ENCODE measurements at places on chromosomes 16 and 17.
A peak's percentile ranks its signal among the peaks of the same experiment; 100 is the strongest.

DNA sequence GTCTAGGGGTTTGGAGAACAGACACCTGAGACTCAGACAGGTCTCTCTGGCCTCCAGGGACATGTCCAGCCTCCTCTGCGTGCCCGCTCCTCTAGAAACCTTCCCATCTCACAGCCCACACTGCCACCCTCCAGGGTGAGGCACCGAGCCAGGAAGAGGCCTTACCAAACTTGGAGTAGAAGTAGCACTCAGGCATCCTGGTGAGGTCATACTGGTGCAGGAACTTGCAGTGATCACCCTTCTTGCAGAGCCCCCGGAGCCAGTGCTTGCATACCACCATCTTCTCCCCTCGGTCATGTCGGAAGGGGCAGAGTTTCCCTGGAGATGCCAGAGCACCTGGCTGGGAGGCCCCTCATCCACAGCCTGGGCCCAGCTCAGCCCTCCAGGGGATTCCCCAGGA, 4.2 kb downstream of the CPSF4L start:
- no peak for DNase-seq

GRCh38 chr16:10261077-10261476, 78.8 kb upstream of the GRIN2A start:
- DNase-seq, result no peak

DNA sequence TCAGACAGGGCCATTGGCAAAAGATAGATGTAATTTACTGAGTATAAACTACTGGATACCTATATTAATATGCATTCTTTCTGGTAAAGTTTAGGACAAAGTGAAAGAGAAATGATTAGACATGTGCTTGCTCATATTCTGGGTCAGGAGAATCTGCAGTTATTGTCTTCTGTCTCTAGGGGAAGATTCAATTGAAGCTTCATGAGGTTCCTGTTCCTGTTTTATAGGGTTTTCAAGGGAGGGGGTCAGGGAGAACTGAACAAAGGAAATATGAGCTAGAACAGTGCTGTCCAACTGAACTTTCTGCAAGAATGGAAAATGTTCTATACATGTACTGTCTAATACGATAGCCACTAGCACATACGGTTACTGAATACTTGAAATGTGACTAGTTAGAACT, 59.3 kb upstream of the CORO6 start:
- no peak for DNase-seq

- DNase-seq, result no peak
These were observed 16.0 kb downstream of the RNF43 start for GRCh38 chr17:58401287-58401686.

DNA sequence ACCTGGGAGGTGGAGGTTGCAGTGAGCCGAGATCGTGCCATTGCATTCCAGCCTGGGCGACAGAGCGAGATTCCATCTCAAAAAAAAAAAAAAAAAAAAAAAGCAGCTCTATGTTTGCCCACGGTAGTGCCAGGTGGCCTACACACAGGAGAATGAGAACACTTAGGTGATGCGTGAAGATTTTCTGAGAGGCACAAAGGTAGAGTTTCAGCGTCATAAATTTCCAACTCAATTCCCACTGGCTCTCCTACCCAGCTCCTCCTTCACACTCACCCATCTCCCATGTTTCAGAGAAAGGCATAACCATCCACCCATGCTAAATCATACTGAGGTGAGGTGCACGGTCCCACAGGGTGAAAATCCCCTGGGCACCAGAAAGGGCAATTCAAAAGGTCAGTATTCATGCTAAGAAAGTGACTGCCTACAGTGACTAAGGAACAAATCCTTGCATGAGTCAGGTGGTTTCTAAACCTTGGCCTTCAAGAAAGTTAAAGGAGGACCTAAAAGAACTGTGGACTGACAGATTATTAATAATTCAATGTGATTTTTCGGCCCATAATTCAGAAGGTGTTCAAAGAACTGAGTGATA, 4.8 kb downstream of the DCAKD start:
- DNase-seq, result no peak

DNA sequence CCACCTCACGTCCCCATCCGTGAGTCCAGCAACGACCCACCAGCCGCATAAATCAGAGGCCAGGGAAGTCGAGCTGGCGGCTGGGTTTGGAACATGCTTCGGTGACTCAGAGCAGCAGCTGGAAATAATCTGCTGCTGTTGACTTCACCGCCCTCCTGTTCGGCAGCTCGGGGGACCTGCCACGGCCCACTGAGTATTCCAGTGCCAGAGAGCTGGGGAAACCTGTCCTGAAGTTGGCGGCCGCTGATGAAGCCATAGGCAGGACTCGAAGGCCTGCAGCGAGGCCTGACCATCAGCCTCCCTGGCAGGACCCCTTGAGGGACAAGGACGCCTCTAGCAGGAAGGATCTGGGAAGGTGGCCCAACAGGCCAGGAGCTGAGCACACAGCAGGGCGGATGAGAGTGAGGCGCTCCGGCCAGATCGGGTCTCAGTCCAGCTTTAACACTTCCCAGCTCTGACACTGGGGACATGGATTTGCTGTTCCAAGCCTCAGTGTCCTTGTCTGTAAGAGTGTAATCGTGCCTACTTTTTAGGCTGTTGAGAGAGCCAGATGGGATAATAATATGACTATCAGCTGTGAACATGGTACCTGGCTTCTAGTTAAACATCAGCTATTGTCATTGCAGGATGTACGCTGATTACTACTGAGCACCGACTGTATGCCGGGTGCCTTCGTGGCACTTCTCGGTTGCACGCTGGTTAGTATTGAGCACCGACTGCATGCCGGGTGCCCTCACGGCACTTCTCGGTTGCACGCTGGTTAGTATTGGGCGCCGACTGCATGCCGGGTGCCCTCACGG, 50.4 kb upstream of the CIBAR2 start:
- no peak for DNase-seq

GRCh38 chr17:36703860-36704266, 102.5 kb downstream of the MRM1 start:
- no peak for DNase-seq

DNA sequence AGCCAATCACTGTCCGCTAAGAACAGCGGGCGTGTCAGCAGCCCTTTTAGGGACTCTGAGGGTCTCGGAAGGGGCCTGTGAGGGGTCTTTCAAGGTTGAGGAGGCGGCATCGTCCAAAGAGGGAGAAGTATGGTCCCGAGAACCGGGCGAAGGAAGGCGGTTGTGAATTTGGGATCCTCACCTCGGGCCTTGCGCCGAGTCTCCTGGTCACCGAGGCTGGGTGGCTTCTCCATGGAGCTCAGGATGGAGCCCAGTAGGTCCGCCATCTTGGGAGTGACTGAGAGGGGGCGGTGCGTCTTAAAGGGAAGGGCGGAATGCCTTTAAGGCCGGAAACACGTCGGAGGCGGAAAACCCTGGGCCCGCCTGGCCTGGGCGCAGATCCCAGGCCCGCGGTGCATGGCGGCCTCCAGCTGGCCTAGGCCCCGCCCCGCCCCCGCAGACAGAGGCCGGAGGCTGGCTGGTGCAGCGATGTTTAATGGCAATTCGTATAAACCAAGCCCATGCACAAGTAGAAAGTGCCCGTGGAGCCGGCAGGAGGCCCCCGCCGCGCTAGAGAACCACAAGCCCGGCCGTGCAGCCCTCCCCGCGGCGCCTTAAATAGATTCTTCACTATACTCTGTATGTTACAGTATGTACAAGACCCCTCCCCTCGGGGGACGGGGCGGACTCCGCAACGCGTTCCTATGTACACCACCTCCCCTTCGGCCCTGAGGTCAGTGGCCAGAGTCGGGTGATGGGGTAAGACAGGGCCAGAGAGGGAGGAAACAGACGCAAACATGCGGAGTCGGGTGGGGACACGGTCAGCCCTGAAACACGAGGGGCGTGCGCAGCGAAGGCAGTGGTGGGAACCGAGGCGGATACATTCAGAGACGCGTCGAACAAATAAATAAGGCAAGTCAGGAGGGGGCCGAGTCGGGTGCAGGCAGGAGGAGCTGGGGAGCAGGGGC, at the start of gene SPAG7:
Gene SPAG7, minus strand, starts transcription at position 279 of the 947 bp plus-strand sequence. Its CDS starts 13 bp downstream, at position 266.
- DNase-seq, result peak; percentile 93

DNA sequence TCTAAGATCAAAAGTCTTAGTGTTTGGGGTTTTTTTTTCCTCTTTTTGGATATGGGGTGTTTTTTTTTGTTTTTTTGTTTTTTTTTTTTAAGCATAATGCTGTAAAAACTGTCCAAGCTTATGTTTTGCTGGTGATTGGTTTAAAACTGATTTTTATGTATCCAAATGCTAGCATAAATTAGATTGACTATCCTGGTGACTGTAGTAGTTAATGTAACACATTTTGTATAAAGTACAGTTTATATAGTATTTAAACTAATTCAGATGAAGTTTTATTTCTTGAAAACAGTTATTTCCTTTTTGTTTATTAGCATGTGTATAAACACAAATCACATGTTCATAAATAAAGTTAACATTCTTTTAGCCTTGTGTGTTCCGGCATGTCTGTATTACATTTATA, 10.9 kb downstream of the RBBP6 start:
- DNase-seq, result no peak

GRCh38 chr17:19510903-19511302, 22.8 kb upstream of the SLC47A1 start:
- no peak for DNase-seq

DNA sequence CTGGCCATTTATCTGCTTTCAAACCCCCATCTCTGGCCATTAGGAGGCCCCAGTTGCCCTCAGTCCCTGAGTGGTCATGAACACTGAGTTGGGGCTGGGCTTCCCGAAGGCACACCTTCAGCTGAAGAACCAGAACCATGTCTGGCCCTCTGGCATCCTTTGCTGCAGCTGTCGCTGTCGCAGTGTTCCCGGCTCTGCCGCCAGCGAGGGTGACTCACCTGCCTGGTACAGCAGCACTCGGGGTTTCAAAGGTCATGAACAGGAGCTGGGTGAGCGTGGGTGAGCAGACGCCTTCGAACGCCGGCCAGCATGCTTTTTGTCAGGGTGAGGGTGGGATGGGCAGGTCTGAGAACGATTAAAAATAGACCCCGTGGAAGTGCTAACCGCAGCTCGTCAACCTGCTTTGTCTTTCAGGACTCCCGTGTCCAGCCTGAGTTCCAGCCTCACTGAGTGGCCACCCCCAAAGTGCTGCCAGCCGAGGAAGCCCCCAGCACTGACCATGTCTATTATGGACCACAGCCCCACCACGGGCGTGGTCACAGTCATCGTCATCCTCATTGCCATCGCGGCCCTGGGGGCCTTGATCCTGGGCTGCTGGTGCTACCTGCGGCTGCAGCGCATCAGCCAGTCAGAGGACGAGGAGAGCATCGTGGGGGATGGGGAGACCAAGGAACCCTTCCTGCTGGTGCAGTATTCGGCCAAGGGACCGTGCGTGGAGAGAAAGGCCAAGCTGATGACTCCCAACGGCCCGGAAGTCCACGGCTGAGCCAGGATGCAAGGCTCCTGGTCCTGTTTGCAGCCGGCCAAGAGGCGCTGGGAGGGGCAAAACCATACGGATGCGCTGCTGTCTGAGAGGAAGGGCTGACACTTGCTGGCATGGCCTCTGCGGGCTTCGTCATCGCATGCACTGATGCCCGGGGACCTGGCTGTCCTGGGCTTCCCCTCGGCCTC, 7.6 kb downstream of the SNN start:
- DNase-seq, result no peak

DNA sequence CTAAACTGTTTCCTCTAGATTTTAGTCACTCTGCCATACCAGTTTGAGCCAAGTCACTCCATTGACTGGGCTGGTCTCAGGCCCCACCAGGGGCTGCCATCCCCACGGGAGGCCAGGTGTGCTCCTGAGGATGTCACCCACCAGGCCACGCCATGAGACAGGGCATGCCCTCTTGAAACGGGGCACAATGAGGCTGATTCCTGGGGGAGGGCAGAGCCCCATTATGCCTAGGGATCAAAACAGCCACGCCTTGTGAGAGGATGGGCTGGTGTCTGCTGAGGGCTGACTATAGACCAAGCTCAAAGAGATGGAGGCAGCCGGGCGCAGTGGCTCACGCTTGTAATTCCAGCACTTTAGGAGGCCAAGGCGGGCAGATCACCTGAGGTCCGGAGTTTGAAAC, 21.5 kb downstream of the GINS2 start:
- no peak for DNase-seq

DNA sequence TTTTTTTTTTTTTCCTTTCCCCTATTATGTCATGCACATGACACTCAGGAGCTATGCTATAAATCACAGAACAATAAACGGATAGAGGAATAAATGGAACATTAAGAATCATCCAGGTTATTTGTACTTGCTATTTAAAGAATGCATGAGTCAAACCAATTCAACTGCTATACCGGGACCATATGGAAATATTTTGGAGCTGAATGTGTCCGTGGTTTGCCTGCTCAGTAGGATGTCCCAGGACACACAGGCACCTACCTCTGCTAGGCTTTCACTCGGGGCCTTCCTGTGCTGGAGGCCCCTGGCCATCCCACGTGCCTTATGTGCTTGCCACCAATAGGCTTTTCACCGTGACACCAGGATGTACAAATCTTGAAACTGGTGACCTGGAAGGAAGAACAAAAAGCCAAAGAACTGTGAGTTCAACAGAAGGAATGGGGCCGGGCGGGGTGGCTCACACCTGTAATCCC, 15.3 kb upstream of the SEC14L1 start:
- DNase-seq, result no peak

DNA sequence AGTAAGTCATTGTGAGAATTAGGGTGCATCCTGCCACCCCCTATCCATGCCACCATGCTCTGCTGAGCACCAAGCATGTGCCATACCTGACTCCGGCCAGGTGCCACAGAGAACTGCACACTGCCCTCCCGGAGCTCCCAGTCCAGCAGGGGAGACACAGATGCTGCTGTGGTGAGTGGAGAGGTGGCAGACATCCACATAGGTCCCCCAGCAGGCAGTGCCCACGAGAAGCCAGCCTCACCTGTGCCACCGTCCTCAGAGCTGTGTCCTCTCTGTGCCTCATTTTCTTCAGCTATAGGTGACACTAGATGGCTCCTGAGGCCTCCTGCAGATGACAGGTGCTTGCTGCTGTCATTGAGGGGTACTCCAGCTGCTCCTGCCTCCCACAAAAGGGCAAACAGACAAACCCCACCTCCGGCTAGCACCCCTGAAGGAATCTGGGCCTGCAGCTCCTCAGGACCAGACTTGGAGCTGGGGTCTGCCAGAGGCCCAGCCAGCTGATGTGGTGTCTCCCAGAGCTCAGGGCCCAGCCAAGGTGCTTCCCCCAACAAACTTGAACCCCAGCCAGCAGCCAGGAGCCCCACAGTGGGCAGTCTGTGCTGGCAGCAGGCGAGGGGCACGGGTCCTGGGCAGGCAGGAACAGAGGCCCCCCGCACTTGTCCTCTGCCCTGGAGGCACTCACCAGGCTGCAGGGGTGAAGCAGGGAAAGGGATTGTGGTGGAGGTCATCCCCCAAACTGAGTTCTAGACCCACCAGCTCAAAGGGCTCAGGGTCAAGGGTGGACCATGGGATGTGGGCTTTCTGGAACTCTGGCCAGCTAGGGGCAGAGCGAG, 17.1 kb downstream of the FOXJ1 start:
- DNase-seq, result no peak
